ENCODE measurements at places on chromosomes 12 and 14.

DNA sequence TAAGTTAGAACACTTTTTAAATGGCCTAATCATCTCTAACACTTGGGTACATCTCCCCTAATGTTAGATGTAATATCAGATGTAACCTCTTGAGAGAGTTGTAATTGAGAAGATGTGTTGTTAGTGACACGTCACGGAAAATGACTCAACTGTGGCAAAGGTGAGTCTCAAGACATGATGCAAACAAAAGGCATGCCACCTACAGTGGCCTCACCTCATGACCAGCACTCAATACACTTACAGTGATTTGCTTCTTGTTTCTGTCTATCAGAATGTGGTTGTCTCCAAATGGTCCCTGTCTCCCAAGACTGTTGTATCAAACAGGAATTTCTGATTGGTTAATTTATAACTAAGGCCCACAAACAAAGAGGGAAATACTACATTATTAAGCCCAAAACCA is 91.2 kb downstream of the SLC25A21 start:
- DNase-seq, result no peak

DNA sequence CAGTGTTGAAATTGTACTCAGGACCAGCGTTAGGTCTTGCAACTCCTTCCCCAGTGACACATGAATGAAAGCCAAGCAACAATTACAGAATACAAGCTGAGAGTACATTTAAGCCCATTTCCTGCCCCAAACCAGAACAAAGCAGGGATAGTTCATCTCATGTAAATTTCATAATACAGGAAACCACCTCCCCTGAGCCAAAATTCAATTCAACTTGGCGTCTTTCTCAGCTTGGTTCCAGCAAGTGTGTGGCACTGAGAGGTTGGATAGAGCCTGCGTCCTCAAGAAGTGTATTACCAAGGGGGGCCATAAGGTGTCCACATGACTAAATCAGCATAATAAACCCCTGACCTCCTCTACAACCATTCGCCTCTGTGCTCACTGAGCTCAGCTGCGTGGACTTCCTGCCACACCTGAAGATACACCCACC is 278.9 kb upstream of the CRY1 start:
- DNase-seq, result no peak

GRCh38 chr14:57295239-57295638 is 26.5 kb downstream of the AP5M1 start:
- no peak for DNase-seq

GRCh38 chr14:83347874-83348273 is 1814.2 kb upstream of the SEL1L start:
- DNase-seq, result no peak

DNA sequence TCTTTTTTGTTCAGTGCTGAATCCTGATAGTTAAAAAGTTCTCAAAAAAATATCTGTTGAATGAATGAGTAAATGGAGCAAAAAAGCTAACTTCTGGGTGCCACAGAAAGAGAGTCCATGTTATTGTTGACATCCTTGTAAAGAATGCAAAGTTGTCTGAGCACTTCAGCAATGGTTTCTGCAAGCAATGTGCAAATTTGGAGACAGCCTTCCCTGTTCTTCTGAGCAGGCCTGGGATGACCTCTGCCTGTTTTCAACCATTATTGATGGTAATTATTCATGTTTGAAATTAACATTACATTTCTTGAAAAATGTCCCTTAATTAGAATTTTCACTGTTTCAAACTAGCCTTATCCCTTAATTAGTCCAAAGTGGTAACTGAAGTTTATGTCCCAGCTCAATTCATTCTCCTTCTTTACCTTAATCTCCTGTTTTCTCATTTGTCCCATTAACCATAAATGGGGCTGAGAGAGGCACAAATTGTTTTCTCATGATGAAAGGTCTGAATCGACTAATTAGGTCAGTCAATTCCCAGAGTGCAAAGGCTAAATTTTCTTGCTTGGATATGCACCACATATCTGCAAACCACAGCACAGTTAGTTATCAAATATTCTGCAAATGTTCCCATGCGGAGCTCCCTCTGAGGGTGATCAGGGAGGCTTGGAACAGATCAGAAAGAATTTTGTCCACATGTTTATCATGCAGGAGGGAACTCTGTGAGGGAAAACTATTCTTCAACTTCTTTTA is 139.4 kb upstream of the KRR1 start:
- no peak for DNase-seq

DNA sequence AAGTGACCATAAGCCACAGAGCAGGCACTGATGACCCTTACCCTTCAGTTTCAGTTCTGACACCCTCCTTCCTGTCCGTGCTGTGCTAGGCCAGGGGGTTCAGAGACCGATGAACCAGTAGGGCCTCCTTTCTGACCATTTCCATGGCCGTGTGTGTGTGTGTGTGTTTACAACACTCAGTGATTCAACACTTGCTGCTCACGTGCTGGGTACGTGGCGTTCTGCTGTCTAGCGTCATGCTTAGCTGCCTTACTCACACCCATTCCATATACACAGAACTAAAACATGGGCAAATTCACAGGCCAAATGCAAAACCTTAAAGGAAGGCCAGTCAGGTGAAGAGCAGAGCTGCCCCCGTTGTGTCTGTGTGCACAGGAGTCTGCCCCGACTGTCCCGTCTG is 67.5 kb downstream of the DNAH10 start:
- DNase-seq, result no peak

DNA sequence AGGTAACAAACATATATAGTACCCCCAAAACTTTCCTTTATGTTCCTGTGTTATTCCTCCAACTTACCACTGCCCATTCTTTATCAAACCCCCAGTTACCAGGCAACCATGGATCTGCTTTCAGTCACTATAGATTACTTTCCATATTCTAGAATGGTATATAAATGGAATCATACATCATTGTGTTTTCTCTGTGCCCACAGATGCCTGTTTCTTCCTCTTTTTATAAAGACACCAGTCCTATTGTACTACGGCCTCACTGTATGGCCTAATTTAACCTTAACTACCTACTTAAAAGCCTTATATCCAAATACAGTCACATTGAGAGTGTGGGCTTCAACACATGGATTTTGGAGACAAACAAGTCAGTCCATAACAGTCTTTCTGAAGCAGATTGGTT is 2.6 kb downstream of the TAS2R14 start:
- no peak for DNase-seq

DNA sequence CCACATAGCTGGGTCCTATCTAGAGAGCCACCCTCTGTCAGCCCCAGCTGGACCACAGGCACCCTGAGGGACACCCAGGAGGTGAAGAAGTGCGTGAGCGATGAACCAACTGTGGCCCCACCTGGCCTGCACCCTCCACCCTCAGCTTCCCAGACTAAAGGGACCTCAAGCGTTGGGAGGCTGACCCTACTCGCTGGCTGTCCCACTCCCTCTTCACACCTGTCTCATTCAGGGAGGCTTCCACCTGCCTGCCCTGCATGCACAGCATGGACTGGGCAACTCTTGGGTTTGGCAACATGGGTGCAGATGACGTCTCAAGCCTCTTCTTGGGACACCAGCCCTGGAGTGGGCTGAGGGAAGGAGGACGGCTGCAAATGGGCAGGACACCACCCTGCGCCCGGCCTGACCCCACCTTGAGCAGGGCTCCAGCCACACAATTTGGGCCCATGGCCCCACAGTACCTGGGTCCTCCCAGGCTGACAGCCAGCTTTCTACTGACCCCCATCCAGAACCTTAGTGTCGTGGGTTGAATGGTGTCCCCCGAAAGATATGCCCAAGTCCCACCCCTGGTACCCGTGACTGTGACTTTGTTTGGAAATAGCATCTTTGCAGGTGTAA is 2.1 kb downstream of the TMEM179 start:
- no peak for DNase-seq

GRCh38 chr12:110917961-110918360 is 2.4 kb downstream of the MYL2 start:
- DNase-seq, result no peak

- no peak for DNase-seq
Measured at GRCh38 chr14:96634896-96635295, 132.7 kb downstream of the PAPOLA start.

- DNase-seq, result no peak
Measured at GRCh38 chr14:102545461-102546265, 36.1 kb upstream of the ANKRD9 start.

GRCh38 chr14:24053548-24054323 is 1.9 kb downstream of the CARMIL3 start:
- no peak for DNase-seq

GRCh38 chr14:26775765-26776563 is 178.1 kb upstream of the NOVA1 start:
- no peak for DNase-seq

GRCh38 chr14:69358966-69359365 is 39.1 kb downstream of the ERH start:
- DNase-seq, result no peak

DNA sequence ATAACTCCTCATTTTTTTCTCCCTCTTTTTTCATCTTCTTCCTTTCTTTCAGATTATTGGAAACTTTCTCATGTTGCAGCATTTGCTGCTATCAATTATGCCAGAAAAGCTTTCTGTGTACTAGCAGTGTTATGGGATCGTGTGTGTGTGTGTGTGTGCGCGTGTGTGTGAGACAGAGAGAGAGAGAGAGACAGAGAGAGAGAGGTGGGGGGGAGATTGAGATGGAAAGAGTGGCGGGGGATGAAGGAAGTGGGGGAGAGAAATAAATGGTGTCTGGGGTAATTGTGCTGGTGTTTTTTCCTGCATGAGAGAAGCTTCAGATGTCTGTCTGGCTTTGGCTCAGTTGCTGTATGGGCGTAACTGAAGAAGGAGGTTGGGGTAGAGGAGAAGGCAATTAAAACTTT is 268.9 kb downstream of the RAD51B start:
- DNase-seq, result no peak

DNA sequence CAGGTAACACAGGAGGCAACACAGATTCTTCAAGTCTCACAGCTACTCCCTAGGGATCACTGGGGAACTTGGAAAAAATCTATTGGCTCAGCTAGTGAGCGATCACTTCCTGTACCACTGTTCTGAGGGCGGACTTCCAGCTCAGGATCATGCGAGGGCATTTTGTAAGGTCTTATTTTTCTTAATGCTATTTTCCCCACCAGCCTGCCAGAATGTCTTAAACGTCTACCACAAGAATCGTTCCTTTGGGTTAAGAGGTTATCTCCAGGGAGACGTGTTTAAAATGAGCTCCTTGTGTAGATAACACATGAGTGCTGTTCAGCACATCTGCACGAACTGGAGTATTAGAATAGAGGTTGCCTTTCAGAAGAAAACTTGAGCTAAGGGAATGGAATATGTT is 162.6 kb downstream of the ETNK1 start:
- DNase-seq, result no peak

GRCh38 chr14:33650430-33650829 is 300.4 kb downstream of the EGLN3 start:
- no peak for DNase-seq

- DNase-seq, result no peak
Measured at GRCh38 chr12:108097160-108097911, 31.8 kb upstream of the WSCD2 start.

- DNase-seq, result no peak
Measured at GRCh38 chr12:29692237-29692636, 91.5 kb downstream of the TMTC1 start.

DNA sequence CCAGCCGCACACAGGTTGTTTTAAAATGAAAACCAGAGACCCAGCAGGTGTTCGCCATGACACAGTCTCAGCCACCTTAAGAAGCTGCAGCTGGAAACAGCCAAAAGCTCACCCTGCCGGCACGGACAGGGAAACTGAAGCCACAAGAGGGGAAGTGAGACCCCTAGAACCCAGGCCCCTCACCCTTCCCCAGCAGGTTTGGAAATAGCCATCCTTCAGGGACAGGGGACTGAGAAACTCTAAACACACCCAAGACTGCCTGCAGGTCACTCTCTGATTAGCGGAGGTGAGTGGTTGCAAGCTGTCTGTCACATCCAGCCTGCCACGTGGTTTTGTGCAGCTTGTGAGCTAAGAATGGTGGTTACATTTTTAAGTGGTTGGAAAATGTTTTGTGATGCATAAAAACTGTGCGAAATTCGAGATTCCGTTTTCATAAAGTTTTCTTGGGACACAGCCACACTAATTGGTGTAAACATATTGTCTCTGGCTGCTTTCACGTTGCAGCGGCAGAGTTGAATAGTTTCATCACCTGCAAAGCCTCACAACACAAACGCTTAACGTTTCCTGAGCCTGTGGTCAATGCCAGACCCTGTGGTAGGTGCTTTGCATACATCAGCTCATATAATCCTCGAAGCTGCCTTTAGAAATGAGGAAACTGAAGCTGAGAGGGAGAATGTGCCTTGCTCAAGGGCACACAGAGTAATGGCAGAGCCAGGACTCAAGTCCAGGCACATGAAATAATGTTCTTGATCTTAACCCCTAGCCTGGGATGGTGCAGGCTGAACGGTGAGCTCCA is 1.7 kb upstream of the SELPLG start:
- DNase-seq, result no peak

- no peak for DNase-seq
Measured at GRCh38 chr12:14260011-14260993, 105.2 kb upstream of the ATF7IP start.

DNA sequence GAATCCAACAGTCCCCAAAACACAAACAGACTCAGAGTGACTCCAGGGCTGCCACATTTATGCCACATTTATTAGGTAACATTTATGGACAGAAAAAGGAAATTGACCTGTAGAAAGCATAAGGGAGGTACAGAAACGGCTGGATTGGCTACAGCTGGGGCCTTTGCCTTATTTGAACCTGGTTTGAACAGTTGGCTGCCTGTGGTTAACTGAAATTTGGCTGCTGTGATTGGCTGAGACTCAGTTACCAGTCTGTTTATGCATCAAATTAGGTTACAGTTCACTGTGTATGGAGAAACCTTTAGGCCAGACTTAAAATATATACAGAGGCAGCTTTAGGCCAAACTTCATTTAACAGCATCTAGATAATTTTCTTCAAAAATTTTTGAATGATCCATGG is 27.8 kb upstream of the PCNX1 start:
- DNase-seq, result no peak

DNA sequence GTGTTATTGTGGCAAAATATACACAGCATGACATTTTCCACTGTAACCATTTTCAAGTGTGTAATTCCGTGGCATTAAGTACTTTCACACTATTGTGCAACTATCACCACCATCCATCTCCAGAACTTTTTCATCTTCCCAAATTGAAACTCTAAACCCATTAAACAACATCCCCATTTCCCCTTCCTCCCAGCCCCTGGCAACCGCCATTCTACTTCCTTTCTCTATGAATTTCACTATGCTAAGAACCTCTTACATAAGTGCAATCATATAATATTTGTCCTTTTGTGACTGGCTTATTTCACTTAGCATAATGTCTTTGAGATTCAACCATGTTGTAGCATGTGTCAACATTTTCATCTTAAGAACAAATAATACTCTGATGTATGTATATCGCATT is 67.8 kb upstream of the PYGL start:
- DNase-seq, result no peak

GRCh38 chr12:67747869-67748742 is 99.6 kb downstream of the DYRK2 start:
- DNase-seq, result no peak

DNA sequence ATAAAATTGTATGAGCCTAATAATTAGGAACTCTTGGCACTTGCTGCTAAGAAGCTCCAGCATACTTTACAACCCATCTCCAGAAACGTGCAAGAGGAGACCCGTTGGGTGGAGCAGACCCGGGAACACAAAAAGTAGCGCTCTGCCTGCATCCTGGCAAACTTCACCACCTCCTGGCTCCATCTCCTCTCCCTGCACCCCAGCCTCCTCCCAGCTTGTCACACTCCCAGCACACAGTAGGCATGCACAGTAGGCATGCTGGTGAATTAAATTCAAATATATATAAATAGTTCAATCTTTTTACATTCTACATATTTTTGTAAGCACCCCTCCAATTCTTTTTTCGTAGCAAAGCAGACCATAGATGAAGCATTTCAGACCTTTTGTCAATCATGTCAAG is 1.2 kb downstream of the VSIG10 start:
- no peak for DNase-seq
